ENCODE measurements at places on chromosomes 13 and 19.

DNA sequence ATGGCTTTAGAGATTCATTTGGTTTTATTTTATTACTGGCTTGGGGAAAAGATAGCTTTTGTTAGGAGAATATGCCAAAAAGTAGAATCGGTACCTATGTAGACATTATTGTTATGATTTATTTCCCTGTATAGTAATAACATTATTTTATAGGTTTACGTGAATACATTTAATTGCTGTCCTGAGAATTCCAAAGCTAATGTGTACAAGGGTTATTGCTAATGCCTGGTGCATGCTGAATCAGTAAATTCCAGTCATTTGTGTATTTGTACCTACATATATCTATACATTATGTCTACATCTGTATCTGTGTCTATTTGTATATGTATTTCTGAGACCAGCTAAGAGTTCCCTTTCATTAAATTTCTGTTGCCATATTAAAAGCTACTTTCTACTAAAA, 550.9 kb downstream of the GPC6 start:
- DNase-seq: no peak

DNA sequence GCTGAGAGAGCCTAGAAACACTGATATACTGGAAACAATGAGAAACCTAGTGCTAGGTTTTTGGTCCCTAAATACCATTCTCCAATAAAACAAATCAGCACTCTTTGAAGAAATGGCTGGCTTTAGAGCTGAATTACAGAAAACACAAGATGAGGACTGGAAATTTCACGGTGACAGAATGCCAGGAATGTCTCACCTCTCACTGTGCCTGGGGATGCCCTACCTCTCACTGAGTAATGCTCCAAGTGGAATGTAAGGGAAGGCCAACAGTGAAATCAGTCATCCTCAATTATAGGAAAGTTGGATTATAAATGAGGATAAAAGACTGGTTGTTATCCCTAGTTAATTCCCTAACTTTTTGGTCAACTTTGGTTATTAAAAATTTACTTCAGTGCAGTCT, 259.0 kb downstream of the NALCN start:
- no peak for DNase-seq

DNA sequence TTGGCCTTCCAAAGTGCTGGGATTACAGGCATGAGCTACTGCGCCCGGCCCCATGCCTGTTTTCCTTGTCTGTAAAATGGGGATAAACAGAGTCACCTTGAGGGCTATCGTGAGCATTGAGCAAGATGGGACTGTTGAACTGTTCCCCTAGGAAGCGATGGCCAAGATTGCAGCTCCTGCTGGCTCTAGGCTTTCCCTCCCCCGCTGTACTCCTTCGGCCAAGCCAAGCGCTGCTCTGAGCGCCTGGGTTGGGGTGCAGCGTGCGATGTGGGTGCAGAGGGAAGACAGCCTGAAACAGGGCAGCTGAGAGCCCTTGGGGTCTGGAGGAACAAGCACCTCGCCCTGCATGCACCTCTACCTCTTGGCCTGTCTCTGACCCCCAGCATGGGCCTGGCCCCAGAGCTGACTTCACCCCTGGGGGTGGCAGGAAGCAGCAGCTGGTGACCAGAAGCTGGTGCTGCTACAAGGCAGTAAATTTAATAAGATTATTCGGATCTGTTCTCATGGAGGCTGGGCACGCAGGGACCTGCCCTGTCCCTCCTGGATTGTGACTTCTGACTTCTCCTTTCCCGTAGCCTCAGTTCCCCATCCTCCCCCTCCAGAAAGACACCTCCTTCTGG, 5.3 kb downstream of the GNG8 start:
- no peak for DNase-seq

DNA sequence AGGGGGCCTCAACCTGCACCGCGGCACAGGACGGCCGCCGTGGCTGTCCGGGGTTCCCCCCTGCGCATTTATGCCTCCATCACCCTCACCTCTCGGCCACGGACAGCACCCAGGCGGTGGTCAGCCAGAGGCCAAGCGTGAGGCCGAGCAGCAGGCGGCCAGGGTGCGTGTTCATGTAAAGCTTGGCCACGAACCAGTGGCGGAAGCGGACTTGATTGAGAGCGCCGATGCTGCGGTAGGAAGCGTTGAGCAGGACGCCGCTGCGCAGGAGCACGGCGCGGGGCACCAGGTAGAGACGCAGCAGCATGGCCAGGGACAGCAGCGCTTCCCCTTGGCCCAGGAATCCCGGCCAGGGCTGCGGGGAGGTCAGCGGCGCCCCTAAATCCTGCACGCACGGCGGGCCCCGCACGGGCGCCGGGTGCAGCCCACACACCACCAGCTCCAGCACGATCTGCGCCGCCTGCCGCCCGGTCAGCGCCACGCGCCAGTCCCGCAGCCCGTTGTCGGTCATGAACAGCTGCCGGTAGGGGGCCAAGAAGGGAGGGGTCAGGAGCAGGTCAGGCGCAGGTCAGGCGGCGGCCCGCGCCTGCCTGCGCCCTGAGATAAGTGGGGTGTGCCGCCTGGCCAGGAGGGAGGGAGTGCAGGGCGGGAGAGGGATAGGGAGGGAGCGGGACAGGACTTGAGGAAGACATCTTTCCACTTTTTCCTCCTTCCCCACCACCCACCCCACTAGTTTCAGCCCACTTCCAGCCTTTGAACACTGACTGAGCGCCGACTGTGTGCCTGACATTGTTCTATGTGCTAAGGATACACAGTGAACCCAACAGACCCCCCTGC, 6.5 kb downstream of the KCNN4 start:
- DNase-seq: no peak

DNA sequence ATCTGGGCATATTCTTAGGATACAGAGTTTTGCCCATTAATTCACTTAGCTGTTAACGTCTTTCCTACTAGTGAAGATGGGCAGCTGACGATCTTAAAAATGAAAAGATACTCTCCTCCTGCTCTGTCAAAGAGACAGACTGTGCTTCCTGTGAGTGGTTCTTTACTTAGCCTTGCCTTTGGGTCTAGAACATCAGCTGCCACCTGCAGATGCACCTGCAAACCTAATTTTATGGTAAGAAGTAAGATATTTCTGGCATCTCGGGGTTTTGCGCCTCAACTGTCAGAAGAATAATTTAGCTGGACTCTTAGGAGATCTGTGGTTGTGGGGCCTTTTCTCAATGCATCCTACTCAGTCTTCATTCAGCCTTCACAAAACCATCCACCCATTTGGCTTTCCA, 36.2 kb downstream of the TRPC4 start:
- no peak for DNase-seq

DNA sequence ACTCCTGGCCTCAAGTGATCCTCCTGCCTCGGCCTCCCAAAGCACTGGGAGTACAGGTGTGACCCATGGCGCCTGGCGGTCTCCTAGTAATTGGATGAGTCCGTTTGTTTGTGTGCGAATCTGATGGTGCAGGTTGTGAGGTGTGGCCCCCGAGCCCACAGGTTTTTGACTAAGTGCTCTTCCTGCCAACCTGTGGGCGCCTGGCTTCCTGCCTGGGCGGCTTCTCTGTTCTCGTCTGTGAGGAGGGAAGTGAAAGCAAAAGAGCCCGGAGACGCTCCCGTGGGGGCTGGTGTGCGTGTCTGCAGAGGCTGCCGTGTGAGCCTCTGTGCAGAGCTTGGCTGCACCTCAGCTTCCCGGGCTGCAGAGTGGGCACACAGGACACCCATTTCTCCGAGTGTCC, 10.0 kb downstream of the ARHGAP45 start:
- DNase-seq: no peak

- DNase-seq: no peak
Measured at GRCh38 chr13:50758796-50759195, 84.7 kb downstream of the DLEU7 start.

- DNase-seq: no peak
Measured at GRCh38 chr13:33722216-33722915, 95.6 kb upstream of the RFC3 start.

GRCh38 chr13:30019648-30020626, 169.5 kb upstream of the UBL3 start:
- DNase-seq: no peak

DNA sequence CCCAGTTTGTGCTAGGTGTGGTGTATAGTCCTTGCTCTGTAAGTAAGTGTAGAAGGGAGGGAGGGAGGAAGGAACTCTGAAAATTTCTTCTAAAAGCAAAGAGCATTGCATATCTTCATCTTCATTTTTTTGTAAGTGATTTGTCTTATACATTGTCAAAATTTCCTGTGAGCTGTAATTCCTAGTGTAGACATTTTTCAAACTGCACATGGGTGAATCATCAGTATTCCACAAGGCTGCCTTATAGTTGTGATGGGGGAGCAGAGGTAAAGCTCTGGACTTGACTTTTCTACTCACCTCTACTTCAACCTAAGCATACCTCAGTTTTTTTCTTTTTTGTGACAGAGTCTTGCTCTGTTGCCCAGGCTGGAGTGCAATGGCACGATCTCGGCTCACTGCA, 86.9 kb downstream of the CDK8 start:
- DNase-seq: no peak

- DNase-seq: no peak
Measured at GRCh38 chr13:47908197-47908902, 92.7 kb downstream of the SUCLA2 start.

- DNase-seq: no peak
Measured at GRCh38 chr19:28864024-28864503, 348.9 kb downstream of the UQCRFS1 start.

GRCh38 chr13:92991692-92992091, 234.9 kb upstream of the GPC6 start:
- DNase-seq: no peak

GRCh38 chr19:5271145-5271544, 69.5 kb downstream of the PTPRS start:
- no peak for DNase-seq

- no peak for DNase-seq
Measured at GRCh38 chr13:61900033-61900432, 484.4 kb upstream of the PCDH20 start.

DNA sequence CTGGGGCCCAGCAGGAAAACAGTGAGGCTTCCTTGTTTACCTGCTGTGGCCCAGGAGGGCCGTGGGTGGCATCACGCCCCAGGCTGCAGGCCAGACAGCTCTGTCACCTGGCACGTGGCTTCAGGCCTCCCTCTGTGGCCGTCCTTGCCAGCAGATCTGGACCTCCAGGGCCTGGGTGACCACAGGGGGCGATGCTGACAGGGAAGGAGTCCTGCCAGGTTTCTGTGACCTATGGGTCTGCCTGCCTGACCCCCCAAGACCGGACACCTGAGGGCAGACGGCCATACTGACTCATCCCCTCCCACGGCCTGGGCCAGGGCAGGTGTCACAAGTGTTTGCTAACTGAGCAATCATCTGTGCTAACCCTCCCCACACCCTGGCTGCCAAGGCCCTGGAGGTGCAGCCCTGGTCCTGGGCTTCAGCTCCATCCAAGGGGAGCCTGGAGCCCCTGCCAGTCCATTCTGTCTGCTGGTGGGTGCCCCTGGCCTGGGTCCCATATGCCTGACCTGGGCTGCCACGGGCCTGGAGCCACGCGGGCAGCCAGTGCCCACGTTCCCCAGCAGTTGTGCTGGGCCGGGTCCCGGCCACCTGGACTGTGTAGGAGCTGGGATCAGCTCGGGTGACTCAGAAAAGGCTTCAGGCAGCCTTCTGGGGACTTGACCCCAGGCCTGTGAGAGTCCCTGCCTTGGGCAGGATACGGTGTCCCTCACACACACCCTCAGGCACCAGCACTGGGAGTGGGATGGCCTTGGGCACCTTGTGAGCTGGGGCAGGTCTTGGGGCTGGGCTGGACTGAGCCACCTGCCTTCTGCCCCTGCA, 3.7 kb downstream of the CDC34 start:
- no peak for DNase-seq

GRCh38 chr13:108947551-108948030, 318.2 kb downstream of the MYO16 start:
- DNase-seq: no peak

DNA sequence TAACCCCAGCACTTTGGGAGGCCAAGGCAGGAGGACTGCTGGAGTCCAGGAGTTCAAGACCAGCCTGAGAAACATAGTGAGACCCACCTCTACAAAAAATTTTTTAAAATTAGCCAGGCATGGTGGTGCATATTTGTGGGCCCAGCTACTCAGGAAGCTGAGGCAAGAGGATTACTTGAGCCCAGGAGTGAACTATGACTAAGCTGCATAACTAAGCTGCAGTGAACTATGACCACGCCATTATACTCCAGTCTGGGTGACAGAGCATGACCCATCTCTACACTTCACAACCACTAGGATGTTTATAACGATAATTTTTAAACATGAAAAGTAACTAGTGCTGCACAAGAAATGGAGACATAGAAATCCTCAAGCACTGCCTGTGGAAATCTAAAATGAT, 352.7 kb upstream of the SGCG start:
- no peak for DNase-seq

DNA sequence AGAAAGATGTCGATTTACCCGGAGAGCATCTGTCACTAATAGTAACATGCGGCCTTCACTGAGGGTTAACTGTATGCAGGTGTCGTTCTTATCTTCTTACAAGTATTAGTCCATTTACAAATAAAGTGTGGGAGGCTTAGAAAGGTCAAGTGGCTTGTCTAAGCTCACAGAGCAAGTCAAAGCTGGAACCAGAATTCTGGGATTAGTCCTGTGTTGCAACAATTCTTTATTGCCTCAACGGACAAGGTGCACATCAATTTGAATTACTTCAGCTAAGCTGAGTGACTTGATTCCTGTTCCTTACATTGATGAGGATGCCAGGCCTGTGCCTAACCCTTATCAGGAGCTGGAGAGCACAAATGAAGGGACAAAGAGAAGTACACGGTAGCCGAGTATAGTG, 1193.6 kb downstream of the UQCRFS1 start:
- no peak for DNase-seq

- no peak for DNase-seq
Measured at GRCh38 chr13:94394723-94395122, 84.8 kb downstream of the DCT start.

DNA sequence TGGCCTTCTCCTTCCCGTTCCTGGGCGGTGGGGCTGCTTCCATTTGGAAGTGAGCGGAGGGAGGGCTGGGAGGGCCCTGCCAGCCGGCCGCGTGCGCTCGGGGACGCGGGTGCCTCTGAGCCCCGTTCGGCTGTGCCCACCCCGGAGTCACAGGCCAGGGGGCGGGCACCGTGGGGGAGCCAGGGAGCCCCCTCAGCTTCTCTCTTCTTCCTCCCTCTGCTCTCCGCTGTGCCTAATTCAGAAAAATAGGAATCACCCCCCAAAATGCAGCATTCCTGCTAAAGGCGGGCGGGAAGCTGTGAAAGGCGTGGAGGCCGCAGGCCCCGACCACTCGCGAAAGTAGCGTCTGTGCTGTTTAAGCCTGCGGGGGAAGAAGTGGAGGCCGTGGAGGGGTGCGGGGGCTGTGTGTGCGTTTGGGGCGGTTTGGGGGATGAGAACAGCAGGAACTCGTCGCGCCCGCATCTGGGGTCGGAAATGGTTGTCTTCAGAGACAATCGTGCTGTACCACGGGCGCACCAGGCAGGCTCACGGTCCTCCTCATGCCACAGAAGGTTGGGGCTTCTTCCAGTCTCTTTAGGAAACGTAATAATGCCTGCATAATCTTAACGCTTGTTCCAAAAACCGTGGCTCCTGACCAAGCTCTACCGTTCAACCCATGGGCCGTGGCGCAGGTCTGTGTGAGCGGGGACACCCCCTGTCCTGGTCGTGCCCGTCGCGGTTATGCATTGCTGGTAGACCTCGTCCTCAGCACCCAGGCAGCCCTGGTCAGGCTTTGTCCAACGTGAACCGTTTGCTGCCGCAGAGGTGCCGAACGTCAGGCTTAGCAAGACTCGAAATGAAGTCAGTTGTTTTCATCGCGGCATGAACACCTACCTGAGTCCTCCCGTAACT, 110.4 kb upstream of the SOX1 start:
- no peak for DNase-seq

- no peak for DNase-seq
Measured at GRCh38 chr19:7522923-7523667, 671 bp downstream of the MCOLN1 start.

Measured in NCI-H1694 (cell line).